ENCODE measurements at places on chromosomes 12 and 14.

GRCh38 chr14:104677512-104678332 lies 11.7 kb upstream of the INF2 start:
- DNase-seq, result peak; percentile 63

- no peak for DNase-seq
Observed at GRCh38 chr14:77485901-77486678, 12.5 kb downstream of the ISM2 start.

DNA sequence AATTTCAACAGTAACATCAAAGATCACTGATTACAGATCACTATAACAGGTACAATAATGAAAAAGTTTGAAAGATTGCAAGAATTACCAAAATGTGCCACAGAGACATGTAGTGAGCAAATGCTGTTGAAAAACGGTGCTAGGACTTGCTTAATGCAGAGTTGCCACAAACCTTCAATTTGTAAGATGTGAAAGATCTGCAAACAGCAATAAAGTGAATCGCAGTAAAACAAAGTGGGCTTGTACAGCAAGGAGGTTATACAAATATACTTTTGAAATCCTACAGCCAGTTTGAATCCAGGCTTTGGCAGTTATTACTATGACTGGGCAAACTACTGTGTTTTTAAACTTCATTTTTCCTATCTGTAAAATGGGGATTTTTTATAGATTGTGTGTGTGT lies 1.0 kb upstream of the PLEKHA5 start:
- no peak for DNase-seq

DNA sequence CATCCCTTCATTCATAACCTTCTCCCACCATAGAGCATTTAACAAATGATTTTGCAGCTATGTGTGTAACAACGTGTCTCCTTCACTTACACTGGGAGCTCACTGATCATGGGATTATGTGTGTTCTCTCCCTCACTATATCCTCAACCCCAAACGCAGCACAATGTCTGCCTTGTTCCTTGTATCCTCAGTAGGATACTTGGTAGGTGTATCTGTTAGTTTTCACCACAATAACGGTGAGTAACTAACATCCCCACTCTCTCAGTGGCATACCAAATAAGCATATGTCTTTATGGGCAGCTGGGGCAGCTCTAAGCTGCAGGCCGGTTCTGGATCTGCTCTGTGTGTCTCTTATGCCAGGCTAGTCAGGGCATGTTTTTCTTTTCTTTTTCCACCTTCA lies 166.7 kb upstream of the PWP1 start:
- no peak for DNase-seq

DNA sequence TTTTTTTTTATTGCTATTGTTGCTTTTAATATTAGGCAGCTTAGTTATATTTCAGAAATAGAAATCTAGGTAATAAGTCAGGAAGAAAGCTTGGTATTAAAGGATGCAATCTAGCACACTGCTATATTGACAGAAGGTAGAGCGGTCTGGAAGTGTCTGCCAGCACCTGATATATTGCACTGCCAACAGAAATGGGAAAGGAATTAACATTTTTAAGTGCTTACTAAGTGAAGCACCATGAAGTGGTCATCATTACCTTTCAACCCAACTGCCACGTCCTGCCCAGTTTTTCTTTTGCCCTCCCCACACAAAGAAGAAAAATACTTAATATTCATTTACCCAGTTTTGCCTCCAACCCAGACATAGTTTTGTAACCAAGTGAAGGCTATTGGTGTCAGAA lies 163.5 kb downstream of the KITLG start:
- no peak for DNase-seq

GRCh38 chr14:32350020-32350419 lies 20.9 kb downstream of the AKAP6 start:
- no peak for DNase-seq

DNA sequence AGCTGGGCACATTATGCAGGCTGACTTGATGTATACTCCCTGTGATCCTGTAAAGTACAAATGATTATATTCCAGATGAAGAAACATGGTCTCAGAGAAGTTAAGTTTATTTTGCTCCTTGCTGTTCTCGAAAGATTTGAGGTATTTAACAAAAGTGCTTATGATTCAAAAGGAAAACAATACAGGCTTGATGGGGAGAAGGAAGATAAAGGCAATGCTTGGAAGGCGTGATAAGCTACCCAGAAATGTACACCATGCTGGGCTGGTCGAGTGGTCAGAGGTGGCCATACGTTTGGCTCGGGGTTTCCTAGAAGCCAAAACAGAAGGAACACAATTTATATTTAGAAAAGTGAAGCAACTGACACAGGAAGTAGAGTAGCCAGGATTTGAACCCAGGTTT lies 201.0 kb downstream of the KTN1 start:
- no peak for DNase-seq

- no peak for DNase-seq
Observed at GRCh38 chr12:83042441-83043200, 355.9 kb downstream of the TMTC2 start.

DNA sequence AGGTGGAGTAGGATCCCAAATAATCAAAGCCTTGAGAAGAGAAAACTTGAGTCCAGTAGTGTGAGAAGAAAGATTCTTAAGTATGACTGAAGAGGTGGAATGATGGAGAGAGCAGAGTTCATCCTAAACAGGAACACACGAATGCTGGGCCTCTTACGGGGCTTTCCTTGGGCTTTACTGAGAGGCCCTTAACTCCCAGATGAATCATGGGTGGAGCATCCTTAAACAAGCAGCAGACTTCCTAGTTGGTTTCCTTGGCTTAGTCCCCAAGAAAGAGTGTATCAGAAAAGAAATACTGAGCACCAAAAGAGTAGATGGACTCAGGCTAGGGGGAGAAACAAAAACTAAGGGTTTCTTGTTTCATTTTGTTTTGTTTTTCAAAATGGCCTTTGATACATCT lies 132.5 kb downstream of the GPR135 start:
- DNase-seq, result no peak

- no peak for DNase-seq
Observed at GRCh38 chr12:94205822-94206221, 57.4 kb downstream of the PLXNC1 start.

- no peak for DNase-seq
Observed at GRCh38 chr14:52741865-52742264, 11.9 kb downstream of the STYX start.

- no peak for DNase-seq
Observed at GRCh38 chr12:31959701-31960391, 631 bp downstream of the RESF1 start.

DNA sequence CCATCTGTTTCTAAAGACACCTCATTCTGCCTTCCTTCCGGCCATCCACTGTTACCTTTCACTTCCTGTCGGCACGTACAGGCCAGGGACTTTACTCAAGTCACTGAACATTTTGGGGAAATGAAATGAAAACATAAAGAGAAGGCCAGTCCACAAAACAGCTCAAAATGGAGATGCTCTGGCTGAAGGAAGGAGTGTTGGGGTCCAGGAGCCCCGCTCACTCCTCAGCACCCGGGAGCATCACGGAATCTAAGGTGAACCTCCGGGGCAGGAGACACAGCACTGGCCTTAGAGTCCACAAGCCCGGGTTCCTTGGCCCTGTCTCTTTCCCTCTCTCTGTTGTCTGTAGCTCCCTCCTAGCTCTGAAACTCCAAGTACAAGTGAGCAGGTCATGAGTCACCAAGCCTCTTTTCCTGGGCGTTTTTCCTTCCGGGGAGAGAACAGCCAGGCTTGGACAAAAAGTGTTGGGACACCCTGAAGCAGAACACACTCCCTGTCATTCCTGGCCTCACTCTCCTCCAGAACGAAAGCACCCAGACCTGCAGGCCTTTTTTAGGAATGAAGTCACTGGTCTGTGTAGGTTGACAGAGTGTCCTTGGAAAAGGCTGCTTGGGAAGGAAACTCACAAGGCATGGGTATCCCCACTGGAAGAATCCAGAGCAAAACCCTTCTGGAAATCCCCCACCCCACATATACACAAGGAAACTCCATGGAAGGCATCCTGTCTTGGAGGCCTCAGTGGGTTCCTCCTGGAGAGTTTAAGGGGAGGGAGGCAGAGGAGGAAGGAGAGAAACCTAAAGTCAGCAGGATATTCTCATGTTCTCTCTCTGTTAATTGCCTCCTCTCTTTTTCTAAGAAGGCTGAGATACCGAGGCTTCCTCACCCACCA lies 245.3 kb downstream of the ZFP36L1 start:
- DNase-seq, result no peak

- no peak for DNase-seq
Observed at GRCh38 chr12:93689076-93689834, 12.1 kb downstream of the CRADD start.

DNA sequence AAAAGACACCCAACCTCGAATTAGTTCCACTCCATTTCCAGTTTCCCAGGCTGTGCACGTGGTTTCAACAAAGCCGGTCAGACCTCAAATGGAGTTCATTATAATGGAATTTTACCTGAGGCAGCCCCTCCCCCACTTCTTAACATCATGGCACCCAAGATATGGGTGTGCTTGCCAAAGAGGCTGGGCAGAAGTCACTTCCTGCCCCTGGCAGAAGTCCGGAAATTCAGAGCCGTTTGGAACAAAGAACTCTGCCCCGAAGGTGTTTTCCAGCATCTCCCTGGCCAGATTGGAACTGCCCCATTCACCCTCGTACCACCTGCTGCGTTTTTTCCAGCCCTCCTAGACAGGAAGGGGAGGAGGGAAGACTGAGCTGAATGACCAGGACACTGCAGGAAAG lies 8.2 kb downstream of the VDR start:
- no peak for DNase-seq

- DNase-seq, result no peak
Observed at GRCh38 chr14:51516706-51517395, 134.9 kb upstream of the FRMD6 start.

DNA sequence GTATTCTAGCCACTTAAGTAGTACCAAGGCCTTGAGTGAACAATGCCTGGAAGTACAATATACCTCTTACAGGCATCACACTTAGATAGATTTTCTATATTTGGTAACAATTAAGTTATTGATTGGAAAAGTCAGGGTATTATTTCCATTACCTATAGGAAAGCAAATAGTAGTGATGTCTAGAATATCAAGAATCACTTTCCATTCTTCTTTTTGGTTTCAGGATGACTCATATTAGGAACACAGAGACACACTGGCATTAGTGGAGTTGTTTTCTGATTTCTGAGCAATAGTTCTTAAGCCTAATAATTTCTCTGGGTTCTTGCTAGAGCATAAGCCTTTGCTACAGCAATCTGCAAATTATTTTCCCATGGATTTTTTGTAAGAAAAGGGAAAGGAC lies 1640.0 kb upstream of the SEL1L start:
- DNase-seq, result no peak

DNA sequence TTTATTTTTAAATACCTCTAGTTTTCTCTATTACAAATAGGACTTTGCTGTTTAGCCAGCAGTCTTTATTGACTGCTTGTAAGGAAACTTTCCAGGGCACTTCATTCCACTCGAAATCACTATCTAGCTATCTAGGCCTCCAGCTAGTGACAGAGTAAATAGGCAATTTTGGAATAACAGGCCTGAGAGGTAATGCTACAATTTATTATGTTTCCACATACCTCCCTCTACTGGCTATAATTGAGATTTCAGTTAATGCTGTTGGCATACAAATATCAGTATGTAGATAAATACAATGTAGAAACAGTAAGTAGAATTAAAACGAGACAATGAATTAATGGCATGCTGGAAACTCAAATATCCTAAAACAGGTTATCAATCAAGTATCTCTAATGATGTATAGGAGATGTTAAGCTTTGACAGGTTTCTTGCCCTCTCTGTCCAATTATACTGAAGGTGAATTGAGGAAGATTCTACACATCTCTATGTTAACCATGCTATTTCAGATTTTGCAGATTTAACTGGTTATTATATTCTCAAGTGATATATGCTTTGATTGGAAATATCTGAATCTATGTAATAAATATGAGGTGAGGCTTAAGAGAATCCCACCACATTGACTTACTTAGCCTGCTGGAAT lies 7.2 kb downstream of the DTD2 start:
- DNase-seq, result no peak

GRCh38 chr14:56959121-56959520 lies 148.8 kb upstream of the OTX2 start:
- DNase-seq, result no peak

DNA sequence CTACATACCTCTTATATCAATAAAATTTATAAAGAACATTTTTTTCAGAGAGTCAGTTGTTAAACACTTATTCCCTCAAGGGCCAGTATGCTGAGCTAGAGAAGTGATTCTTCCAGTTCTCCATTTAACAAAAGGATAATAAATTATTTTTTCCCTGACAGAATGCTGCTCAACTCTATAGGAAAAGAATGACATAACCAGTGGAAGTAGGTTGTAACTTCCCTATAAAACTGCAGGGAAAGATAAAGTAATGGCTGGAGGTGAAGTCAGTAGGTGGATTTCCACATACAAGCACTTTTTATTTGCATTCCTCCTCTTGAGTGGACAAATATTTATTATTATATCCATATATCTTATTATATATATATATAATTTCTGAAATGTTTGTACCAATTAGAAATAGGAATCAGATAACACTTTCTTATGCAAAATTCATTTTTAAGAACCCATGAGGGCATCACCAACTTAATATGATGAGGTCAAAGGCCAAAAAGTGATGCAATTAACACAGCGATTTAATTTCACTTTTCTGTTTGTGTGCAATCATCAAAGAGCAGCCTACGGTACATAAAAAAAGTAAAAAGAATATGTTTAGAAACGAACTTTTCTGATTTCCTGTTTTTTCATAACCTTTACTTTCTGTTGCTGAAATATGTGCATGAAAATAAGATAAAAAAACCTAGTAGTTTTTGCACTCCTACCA lies 175.3 kb downstream of the PRKD1 start:
- DNase-seq, result no peak

- no peak for DNase-seq
Observed at GRCh38 chr14:105918496-105919262, 392.3 kb downstream of the TMEM121 start.

DNA sequence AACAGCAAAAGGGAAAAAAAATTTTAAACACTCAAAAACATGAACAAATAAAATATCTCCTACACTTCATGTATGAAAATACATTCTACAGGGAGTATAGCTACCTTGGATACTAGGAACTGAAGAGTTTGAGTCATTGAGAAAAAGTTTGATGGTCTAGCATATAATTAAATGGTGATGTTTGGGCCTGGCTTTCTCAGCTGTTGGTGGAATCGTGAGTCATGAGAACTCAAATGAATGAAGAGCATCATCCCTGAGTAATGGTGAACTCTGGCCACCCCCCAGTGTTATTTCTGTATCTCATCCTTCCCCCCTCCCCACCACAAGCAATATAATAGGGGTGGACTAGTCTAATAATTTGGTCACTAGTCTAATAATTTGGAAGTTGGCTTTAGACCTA lies 6.7 kb upstream of the SLC6A15 start:
- DNase-seq, result no peak

DNA sequence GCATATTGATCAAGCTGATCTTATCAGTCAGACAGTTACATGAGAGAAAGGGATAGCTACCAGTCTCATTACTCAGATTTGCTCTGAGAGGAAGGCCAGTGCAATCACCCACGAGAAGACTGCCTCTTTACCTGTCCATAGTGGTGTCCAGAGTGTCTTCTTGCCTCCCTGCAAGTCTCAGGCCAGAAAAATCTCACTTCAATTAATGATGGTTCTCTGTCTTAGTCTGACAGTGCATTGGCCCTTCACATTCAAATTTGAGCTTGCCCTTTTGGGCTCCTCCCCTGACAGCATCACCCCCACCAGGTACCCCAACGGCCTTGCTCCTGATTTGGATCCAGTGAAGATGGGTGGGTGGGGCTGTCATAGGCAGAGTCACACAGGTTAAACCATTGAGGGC lies at the start of gene AICDA:
Gene AICDA (minus strand): TSS at position 231 of the 400 bp plus-strand sequence. CDS start 92 bp downstream, at position 139.
- no peak for DNase-seq

- DNase-seq, result no peak
Observed at GRCh38 chr14:97276573-97276972, 479.4 kb downstream of the VRK1 start.

GRCh38 chr12:26599096-26599695 lies 233.8 kb downstream of the ITPR2 start:
- no peak for DNase-seq

GRCh38 chr12:29780084-29780483 lies 3.7 kb downstream of the TMTC1 start:
- no peak for DNase-seq

Data from activated T-helper 2 cell treated with anti-CD3 and anti-CD28 coated beads, Interferon-gamma antibody, Interleukin-2, Interleukin-4, amounts not matched to agents 10 μg/mL and 5 μg/mL and 100 μg/mL, durations not matched to agents 14 hours and 24 hours and 36 hours (primary cell).